ENCODE measurements at places on chromosomes 7 and 10. TPM values are rescaled to one million over a fixed set of nuclear protein-coding genes. Genes with fewer than 3 reads are reported as not detected.

The LIPJ gene
- total RNA-seq: 0.14 TPM

The BMPR1A gene
- total RNA-seq: 50.9 TPM

The PPP1R17 gene
- not detected for total RNA-seq

The COL26A1 gene
- total RNA-seq: not detected

The C10orf95 gene
- 2.1 TPM for total RNA-seq

The OR2A1 gene
- total RNA-seq: not detected

The PODXL gene
- total RNA-seq: 9.2 TPM

All from left colon (tissue), 2 donors.